ENCODE measurements at places on chromosomes 3 and 15.

GRCh38 chr15:74799255-74799855 lies 13.3 kb upstream of the LMAN1L start:
- DNase-seq: peak; percentile 19

GRCh38 chr3:28218071-28218916 lies 23.1 kb upstream of the CMC1 start:
- no peak for DNase-seq

- DNase-seq: no peak
Observed at GRCh38 chr3:155217591-155217990, 75.9 kb downstream of the STRIT1 start.

DNA sequence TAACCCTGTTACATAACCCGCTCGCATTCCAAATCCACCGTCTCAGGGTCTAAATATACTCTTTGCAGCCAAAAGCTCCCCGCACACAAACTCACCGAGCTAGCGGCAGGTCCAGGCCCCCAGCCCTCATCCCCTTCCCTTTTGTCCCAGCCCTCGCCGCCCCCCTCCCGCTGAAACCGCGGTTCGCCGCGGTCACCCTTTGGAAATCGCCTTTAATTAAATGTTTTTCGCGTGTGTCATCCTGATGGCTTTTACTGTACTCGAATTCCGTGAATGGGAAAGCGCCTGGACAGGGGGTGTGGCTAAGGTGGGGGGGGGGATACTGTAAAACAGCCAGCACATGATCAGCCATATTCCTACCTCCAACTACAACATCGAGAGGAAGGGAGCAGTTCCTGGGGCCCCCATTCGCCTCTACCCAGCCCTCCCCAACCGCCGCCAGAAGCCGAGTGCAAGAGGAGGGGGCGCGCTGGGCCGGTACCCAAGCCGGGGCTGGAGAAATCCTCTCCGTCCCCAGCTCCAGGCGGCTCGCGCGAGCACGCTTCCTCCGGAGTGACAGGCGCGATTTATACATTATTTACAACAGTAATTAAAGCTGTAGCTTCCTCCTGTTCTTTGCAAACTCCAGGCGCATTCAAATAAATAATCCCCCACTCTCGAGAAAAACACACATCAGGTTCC lies 1.7 kb downstream of the RORA start:
- no peak for DNase-seq

DNA sequence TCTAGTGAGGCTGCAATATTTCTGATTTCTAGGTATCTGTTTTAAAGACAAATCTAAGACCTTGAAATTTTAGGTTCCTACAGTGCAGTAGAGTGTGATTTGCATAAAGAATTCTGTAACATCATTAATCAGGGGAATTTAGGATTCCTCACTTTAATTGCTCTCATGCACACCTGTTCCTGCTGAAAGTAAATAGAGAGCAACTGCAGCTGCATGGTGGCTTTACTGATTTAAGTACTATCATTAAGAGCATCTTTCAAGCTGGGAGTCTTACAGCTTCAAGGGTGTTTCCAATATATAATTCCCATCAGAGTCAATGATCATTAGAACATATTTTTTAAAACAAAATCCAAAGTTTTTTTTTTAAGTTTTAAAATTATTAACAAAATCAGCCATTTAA lies 36.0 kb upstream of the C3orf70 start:
- DNase-seq: no peak

- no peak for DNase-seq
Observed at GRCh38 chr15:37921527-37922385, 12.7 kb upstream of the TMCO5A start.

DNA sequence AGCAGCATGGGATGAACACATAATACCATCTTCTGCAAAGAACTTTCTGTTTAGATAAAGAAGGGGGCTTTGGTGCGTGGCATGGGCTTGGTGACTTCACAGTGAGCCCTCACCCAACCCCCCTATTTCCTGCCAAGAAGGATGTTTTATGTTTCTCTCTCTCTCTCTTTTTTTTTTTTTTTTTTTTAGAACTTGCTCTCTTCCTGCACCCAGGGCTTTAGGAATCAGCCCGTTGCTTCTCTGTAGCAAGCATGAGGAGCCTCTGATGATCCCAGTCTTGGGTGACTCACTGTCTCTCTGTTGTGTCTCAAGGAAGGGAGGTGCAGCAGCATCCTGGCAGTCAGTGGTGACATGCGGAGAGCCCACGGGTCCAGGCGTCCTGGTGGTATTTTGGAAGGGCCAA lies 49.1 kb downstream of the CCK start:
- no peak for DNase-seq

DNA sequence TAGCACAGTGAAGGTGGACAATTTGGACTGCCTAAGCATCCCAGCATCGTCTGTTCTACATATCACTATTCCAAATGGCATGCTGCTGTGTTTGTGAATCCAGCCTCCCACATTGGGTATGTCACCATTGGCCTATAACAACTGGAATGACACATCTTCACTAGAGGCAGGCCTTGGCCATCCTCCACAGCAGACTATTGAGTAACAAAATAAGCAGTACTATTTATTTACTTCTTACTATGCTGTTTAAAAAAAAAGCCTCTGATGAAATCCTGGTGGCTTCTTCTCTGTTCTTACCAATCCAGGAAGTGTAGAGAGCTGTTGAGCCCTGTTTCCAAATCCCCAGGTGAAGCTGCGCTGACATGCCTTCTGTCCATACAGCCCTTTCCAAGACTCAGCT lies 30.6 kb upstream of the CERS3 start:
- DNase-seq: peak; percentile 91

DNA sequence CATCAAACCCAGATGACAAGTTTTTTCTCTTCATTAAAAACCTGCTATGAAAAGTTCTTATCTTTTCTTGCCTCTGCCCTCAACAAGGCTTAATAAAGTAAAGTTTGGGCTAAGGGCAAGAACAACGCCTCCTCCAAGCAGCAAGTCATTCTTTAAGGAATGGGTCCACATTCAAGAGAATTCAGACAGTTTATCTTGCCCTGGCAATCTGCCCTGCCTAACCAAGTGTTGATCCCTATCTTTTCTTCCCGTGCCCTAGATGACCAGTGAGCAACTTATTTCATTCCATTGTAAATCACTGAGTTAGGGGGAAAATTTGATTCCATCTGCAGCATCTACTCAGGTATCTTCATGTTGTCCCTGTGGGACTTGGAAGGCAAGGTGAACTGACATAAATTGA lies 370.3 kb upstream of the DPPA4 start:
- no peak for DNase-seq

- DNase-seq: no peak
Observed at GRCh38 chr15:23402140-23402539, 44.9 kb downstream of the GOLGA6L2 start.

- DNase-seq: no peak
Observed at GRCh38 chr3:139954146-139954860, 19.3 kb downstream of the CLSTN2 start.

GRCh38 chr3:52339612-52340011 lies 23.5 kb downstream of the DNAH1 start:
- DNase-seq: peak; percentile 71

DNA sequence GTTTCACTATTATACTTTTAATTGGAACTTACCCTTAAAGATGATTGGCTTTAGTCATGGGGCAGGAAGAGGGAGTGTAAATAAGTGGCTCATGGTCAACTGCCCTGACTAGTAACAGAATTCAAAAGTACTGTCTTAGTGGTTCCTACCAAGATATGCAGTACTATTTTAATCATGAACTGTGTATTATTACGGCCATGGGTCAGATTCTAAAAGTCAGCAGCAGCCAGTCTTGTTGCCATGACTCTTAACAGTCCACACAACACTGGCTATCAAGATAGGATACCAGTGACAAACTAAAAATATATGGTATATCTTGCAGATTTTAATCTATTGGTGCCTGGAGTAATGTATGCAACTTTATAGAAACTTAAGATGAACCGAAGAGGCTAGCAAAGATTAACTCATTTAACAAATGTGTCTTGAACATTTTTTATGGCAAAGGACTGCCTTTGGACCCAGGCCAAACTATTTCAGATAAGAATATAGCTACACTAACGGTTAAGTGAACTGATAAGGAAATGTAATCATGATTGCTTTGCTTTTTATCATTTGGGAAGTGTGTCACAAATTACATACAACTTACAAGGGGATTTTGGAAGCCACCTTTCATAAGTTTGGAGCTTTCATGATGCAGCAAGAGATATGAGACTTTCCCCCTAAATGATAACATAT lies 163.7 kb downstream of the TCF12 start:
- no peak for DNase-seq

- no peak for DNase-seq
Observed at GRCh38 chr15:85479071-85479647, 98.8 kb downstream of the AKAP13 start.

- DNase-seq: peak; percentile 38
Observed at GRCh38 chr3:42720126-42720525, 17.5 kb upstream of the HHATL start.

GRCh38 chr3:18378218-18378617 lies 46.9 kb downstream of the SATB1 start:
- DNase-seq: no peak

- no peak for DNase-seq
Observed at GRCh38 chr15:61046291-61046690, 182.8 kb downstream of the RORA start.
